ENCODE measurements at places on chromosomes 13 and 19. TPM values are rescaled to one million over a fixed set of nuclear protein-coding genes. Genes with fewer than 3 reads are reported as not detected.

GRCh38 chr13:75440100-75440499, 41.9 kb downstream of the TBC1D4 start:
- no peak for DNase-seq

GRCh38 chr19:49680421-49681351, 3.6 kb downstream of the PRMT1 start:
- DNase-seq = peak; percentile 93

DNA sequence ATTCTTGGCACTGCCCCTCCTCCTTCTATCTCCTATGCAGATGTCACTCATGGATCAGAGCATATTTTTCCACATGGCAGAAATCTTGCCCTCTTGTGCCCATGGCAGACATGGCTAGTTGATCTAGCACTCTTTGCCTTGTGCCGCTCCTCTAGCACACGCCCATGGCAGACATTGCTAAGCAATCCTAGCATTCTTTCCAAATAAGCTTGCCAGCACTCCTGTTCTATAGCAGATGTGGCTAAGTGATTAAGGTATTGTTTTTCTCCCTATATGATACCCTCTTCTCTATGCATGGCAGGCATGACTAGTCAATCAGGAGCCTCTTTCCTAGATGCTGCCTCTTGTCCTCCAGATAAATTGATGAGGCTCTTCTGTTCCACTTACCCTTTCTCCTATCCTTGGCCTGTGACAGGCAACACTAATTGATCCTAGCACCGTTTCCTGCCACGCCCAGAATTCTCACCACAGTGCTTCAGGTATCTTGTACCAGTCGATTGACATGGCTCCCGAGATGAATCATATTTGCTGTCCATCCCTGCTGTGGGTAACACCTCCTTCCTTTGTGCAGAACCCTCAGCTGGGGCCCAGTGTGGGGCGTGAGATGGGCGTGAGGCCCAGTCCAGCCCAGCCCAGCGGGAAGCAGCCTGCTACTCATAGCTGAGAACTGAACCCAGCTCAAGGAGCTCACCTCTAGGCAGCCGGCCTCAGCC, 26.9 kb downstream of the TMED1 start:
- no peak for DNase-seq

GRCh38 chr19:50191216-50191615, 12.2 kb upstream of the MYH14 start:
- DNase-seq = no peak

- no peak for DNase-seq
Measured at GRCh38 chr13:29861694-29862110, 11.3 kb upstream of the UBL3 start.

GRCh38 chr13:99078017-99078771, 100.3 kb upstream of the DOCK9 start:
- no peak for DNase-seq

DNA sequence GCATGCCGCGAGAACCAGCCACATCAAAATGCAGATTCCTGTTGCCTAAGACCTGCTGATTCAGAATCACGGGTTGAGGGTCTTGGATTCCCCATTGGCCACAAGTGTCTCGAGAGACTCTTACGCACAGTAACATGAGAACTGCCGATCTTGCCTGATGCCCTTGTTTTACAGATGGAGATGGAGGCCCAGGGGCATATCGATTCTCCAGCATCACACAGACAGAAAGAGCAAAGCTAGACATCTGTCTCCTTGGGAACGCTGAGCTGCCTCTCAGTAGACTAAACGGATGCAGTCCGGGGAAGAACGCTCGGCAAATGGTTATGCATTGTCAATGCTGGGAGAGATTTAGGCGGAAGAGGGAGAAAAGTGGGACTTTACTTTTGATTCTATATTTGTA, 5.4 kb downstream of the NLRP12 start:
- DNase-seq = no peak

- DNase-seq = no peak
Measured at GRCh38 chr13:112052213-112052612, 14.7 kb upstream of the SOX1 start.

Gene STOML3
- not detected for total RNA-seq

DNA sequence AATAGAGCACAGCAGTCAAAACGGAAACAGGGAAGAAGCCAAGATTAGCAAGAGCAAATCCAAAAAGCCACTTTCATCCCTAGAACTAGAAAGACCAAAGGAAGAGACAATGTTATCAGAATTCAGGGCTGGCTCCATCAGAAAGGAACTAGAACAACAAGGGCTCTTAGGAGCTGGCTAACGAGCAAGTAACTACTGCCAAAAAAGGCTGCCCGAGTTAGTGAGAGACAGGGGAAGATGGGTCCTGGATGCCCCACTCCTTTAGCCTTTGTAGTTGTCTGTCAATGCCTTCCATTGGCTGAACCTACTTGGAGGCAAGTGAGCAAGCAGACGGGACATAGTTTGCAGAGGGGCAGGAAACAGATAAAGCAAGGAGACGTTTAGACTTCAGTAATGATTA, 240.4 kb downstream of the KLF12 start:
- DNase-seq = no peak

- no peak for DNase-seq
Measured at GRCh38 chr19:15313649-15314279, 18.6 kb downstream of the BRD4 start.

- no peak for DNase-seq
Measured at GRCh38 chr13:111219950-111220349, 100.5 kb upstream of the TEX29 start.

Gene GIPR
- total RNA-seq = 9.4 TPM

Gene APOC1
- total RNA-seq = not detected

DNA sequence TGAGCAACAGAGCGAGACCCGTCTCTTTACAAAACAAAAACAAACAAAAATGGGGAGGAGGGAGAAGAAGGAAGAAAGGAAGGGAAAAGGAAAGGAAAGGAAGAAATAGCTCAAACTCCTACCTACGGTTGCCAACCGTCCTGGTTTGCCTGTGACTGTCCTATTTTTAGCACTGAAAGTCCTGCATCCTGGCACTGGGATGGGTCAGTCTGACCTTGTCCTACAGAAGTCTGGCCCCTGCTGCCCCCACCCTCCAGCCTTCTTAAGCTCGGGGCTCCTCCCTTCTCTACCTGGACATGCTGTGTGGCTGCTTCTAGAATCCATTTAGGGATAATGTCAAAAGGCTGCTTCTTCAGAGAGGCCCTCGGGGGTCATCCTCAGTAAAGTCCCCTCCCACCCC, 1.2 kb upstream of the STXBP2 start:
- no peak for DNase-seq

GRCh38 chr13:98405107-98405571, 171.8 kb downstream of the STK24 start:
- DNase-seq = no peak

DNA sequence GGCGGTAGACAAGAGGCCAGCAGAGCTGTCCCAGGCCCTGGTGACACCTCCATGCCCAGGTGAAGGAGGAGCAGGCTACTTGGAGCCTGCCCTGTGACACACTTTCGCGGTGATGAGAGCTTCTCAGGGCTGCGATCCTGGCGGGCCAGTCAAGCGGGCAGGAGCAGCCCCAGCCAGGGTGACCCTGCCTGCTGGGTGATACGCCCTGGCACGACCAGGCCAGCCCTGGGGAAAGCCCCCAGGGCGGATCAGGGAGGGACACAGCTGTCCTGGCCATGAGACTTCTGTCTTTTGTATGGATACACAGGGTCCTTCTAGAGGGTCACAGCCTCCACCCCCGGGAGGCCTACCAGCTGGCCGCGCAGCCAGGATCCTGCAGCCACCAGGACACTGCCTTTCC, 13.1 kb downstream of the DNM2 start:
- DNase-seq = no peak

GRCh38 chr13:63436325-63436668, 2020.6 kb upstream of the PCDH20 start:
- DNase-seq = no peak

Gene ZNF530
- total RNA-seq = 3.6 TPM

DNA sequence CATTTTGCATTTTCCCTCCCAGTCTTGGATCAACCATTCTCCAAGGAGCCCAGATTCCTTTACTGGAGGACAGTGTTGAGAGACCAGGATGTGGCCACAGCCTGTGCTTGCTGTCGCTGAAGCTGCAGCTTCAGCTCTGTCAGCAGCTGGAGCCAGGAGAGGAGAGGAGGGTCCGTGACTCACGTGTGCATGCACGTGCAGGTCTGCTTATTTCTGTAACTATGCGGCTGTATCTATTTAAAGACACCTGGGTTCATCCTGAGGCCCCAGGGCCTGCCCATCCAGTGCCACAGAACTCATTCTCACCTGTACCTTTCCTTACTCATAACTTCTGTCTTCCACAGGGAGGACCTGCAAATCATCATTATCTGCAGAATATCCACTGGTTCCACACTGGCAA, 8.2 kb upstream of the LAMP1 start:
- no peak for DNase-seq

Gene ZNF793
- total RNA-seq = 2.4 TPM

GRCh38 chr13:48194379-48194754, 38.6 kb upstream of the ITM2B start:
- DNase-seq = peak; percentile 53

- DNase-seq = no peak
Measured at GRCh38 chr19:18629166-18630088, 7.4 kb upstream of the KLHL26 start.

Gene SPTBN4
- total RNA-seq = 0.75 TPM

GRCh38 chr19:33481863-33482262, 39.7 kb downstream of the PEPD start:
- DNase-seq = no peak

- DNase-seq = peak; percentile 71
Measured at GRCh38 chr13:99314640-99315176, 7.5 kb upstream of the GPR183 start.

Gene CPB2
- not detected for total RNA-seq

Gene SIGLEC7
- not detected for total RNA-seq

DNA sequence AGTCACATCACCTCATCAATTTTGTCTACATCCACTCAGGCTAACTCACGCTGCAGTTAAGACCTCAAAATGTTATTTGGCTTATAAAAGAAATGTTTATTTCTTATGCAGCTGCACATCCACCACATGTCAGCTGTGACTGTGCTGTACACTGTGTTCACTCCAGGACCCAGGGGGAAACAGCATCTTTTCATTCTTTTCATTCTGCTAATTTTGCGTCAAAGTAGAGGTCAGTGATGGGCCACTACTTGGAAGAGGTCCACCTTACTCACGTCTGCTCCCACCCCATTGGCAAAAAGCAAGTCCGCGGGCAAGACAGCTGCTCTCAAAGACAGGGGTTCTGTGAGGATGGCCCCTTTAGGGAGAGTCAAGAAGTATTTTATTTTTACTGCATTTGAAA, 4.5 kb upstream of the DCT start:
- DNase-seq = no peak

Gene BIVM
- total RNA-seq = 6.0 TPM

DNA sequence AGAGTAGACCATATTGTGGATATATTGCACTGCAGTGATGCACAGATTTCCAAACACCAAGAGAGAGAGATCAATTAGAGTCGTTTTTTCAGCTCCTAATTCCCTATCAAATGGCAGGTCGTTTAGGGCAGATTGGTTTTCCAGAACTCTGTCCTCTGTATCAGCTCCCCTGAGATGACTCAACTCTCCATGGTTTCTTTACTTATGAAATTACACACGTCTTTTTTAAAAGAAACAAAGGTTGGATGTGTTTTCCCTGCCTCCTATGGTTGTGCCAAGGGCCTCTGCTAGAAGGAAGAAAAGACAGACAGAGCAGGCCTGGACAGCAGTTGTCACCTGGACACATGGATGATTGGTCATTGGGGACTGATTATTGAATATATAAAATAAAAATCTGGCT, 478.1 kb upstream of the NBEA start:
- no peak for DNase-seq

DNA sequence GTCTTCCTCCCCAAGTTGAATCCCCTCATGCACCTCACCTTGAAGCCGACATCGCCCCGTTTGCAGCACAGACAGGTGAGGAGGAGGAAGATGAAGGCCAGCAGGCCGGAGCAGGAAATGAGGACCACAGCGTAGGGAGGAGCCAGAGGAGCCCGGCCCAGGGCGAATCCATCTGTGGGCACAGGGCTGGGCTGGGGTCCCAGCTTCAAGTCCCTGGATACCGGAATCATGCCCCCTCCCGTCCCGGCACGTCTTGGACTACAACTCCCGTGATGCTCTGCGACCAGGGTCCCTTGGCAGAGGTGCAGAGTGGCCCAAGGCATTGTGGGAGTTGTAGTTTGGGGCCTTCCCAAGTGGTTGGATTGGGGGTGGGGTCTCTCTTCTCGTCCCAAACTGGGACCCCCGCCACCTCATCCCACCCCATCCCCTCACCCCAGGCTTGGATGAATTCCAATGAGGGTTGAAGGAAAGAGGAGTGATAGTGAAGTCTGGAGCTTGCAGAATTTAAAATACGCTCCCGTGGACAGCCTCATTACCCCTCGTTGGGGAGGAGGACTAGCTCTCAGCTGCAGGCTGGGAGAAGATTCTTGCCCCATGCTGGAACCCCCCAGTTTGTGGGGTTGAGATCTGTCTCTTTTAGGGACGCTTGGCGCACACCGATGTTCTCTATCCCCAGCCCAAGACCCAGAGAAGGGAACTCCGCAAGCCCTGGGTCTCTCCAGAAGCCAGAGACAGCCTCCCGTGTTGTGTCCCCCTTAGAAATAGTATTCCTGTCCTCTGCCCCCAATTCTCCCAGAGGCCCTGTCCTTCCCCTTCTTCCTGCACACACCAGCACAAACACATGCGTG, 990 bp downstream of the LMTK3 start:
- DNase-seq = peak; percentile 67

DNA sequence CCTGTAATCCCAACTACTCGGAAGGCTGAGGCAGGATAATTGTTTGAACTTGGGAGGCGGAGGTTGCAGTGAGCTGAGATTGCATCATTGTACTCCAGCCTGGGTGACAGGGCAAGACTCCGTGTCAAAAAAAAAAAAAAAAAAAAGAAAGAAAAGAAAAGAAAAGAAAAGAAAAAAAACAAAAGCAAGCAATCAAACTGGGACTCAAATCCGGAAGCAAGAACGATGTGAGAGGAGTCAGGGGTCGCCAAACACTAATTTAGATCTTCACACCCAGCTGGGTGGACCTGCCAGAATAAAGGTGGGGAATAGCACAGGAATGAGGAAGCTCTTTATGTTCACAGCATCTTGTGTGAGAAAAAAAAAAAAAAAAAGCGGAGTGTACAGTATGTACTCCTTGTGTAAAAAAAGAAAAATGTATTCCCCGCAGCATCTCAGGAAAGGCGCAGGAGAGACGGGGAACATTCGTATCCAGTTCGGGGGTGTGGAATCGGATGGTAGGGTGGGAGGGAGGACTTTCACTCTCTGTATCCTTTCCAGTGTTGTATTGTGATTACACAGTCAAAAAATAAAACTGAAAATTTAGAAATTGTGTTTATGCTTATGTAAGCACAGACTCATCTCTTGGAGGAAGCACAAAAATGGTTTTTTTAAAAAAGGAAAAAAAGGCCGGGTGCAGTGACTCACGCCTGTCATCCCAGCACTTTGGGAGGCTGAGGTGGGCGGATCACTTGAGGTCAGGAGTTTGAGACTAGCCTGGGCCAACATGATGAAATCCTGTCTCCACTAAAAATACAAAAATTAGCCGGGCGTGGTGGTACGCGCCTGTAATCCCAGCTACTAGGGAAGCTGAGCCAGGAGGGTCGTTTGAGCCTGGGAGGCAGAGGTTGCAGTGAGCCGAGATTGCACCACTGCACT, 7.6 kb downstream of the DNAJB1 start:
- DNase-seq = no peak

Gene ZNF556
- not detected for total RNA-seq
